ENCODE measurements at places on chromosomes 2 and 18.
A peak's percentile ranks its signal among the peaks of the same experiment; 100 is the strongest.

DNA sequence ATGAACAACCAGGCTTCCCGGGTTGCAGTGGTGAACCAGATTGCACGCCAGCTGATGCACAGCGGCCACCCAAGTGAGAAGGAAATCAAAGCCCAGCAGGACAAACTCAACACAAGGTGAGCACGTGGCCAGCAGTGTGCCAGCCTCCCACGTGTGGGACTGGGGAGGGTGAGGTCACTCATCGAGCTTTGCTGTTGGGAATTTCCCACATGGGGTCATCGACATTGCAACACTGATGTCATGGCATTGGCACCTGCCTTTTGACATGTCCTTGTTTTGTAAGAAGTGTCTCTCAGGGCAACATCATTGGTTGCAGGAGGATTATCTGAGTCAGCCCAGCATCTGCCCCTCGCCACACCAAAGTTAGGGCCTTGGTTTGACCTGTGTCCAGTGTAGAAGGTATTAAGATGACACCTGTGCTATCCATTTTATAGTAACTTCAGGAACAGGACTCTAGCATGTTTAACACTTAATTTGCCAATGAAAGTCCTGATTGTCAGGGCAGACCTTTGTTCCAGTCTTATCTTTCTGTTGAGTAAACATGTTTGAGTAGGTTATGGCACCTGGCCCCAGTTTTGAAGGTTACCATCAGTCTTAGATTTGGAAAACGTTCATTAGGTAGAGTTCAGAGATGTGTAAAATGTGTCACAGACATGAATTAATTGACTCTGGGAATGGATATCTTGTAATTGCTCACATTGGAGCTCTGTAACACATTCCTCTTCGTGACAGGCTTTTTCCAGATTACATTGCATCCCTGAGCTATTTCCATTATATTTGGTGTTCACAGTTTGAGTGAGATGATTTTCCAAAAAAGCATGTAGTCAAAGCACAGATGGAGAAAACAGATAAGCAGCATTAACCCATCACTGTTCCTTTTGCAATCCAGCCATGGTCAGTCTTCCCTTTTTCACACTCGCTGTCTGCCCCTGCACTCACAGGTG is 93.3 kb upstream of the EML6 start:
- no peak for DNase-seq

DNA sequence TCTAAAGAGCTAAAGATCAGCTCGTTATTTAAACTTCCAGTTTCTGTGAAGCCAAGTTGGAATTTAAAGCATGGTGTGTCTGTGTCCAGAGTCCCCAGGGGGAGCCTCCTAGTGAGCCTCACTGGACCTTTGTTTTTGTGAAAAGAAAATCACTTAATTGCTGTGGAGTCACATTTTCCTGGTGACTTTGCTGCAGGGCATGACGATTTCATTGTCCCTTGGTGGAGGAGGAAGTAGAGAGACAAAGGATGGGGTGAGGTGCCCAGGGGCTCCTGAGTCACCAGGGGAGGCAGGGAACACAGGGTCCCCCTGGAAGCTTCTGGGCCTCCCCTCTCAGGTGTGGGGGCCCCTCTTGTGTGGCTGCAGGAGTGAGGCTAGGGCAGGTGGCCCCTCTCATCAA is 19.7 kb downstream of the ATP6V1C2 start:
- DNase-seq = no peak

DNA sequence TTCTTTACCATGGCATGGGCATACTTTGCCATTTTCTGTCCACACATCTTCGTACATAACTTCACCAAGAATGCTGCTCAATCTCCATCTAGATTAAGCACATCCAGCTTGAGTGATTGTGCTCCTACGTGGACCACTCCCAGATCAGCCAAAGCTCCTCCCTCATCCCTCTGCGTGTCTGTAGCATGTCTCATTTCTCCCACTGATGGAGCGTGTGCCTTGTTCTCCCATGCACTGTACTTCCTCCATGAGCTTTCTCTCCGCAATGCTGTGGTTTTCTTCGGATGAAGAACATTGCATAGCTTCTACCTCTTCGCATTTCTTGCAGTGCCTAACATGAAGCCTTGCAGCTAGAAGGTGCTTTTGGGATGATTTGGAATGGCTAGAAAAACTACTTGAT is 13.5 kb downstream of the CCL20 start:
- DNase-seq = no peak

GRCh38 chr18:56200381-56200911 is 437.9 kb downstream of the TXNL1 start:
- DNase-seq = no peak

DNA sequence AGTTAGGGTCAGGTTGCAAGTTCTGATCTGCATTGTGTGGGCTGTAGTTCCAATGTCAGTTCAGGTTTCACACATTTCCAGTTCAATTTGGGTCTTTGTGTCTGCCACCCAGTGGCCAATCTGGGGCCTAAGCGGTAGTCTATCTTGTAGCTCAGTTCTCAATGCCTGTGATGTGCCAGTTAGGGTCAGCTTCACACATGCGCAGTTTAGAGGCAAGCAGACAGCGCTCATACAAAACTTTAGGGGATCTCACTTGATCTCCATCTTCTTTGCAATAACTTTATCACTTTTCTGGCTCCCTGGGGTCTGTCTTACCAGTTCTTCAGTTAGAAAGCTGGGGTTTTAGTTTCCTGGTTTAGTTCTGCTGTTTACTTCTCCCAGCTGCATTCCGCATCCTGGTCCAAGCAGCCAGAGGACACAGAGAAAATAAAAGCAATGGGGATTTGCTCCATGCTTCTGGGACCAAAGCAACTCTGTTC is 11.0 kb upstream of the ZNF24 start:
- peak; percentile 35 for DNase-seq

DNA sequence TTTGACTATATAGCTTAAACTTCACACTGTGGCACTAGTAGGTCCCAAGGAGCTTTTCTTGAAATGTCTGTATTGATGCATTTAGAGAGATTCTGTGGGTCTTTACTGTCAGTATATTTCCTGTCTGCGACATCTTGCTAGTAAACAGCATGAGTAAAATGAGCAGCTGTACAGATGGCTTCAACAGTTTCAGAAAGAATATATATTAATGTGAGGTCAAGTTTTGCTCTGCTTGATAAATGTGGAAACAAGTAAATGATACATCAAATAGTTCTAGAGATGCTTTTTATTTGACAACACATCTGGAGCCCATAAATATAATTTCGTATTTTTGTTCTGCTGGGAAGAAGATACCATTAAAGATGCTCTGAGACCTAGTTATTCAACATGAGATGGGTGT is 310.9 kb upstream of the COL3A1 start:
- DNase-seq = no peak

DNA sequence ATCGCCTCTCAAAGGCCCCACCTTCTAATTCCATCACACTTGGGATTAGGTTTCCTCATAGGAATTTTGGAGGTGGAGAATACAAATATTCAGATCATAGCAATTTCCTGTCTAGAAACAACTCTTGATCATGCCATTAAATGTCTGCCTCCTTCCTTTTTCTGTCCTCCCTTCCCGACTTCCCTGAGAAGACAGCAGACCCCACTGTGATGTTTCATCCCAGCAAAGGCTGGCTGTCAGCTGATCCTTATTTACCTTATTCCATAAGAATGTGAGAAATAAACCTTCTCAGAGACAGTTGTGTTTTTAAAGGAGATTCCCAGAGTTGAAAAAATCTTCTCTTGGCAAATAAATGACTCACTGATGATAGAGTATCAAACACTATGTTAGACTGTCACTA is 133.9 kb downstream of the TDRD15 start:
- no peak for DNase-seq

DNA sequence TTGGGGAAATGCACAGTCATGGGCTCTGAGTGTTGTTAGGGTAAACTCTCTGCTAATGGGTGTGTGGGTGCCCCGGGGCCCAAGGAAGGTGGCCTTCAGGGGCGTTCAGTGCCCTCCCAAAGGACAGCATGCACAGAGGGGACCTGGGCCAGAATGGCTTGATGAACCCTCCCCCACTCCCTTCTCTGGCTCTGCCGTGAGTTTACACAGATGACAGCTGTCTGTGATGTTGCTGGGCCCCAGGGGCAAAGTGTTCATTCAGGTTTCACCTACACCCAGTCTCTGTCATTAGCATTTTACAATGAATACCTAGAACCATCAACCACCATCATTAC is 3.2 kb downstream of the NPPC start:
- DNase-seq = no peak

- DNase-seq = no peak
Measured at GRCh38 chr2:177338177-177338721, 54.3 kb upstream of the AGPS start.

GRCh38 chr2:79005216-79005615 is 20.3 kb upstream of the REG3G start:
- DNase-seq = no peak

DNA sequence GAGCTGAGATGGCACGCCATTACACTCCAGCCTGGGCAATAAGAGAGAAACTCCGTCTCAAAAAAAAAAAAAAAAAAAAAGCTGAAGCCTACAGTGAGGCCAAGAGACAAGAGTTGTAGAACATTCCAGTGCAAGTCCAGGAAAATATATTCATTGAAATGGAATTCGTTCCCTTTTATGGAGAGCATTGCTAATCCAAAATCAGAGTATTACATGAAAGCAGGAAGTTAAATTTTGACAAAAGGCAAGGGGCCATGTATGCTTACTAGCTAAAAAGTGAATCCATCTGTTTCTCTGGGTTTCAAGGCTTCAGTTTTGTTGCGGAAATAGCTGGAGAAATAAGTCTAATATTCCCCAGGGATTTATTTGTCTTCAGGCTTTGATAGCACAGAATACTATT is 471.7 kb downstream of the THSD7B start:
- no peak for DNase-seq

GRCh38 chr2:44430342-44430741 is 68.6 kb downstream of the CAMKMT start:
- no peak for DNase-seq

DNA sequence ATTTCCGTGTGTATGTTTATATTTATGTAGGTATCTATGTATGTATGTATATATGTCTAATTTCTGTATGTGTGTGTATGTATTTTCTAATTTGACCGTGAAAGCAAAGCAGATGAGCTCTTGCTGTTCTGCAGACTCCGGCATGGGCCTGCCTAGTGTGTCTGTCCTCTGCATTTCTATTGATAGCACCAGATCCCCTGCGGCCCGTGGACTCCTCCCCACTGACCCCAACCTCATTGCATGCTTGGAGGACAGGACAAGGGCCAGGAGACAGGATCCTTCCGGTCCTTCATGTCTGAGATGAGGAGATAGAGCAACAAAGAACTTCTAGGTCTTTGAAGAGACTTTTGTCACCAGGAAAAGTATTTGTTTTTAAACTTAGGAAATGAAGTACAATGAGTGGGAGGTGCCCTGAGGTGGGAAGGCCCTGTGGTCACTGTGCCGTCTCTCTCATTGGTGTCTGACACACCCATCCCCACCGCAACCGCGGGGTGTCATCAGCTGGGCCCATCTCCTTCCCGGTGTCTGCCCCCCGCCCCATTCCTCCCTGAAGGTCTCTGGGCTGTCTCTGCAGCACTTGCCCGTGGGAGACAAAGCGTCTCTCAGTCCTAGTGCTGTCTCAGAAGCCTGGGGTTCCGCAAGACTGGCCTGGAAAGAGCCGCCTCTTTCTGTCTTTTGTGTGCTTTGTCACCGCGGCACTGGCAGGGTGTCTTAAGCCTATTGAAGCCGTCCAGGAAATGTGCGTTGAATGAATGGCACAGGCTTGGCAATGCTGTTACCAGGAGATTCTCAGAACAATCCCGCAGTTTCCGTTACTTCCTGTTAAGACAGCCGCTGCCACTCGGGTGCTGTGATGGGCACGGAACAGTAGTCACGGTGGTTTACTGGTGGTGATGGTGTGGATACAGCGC is 216.4 kb downstream of the AGAP1 start:
- no peak for DNase-seq

GRCh38 chr2:143594161-143594560 is 464.9 kb downstream of the ARHGAP15 start:
- DNase-seq = no peak

DNA sequence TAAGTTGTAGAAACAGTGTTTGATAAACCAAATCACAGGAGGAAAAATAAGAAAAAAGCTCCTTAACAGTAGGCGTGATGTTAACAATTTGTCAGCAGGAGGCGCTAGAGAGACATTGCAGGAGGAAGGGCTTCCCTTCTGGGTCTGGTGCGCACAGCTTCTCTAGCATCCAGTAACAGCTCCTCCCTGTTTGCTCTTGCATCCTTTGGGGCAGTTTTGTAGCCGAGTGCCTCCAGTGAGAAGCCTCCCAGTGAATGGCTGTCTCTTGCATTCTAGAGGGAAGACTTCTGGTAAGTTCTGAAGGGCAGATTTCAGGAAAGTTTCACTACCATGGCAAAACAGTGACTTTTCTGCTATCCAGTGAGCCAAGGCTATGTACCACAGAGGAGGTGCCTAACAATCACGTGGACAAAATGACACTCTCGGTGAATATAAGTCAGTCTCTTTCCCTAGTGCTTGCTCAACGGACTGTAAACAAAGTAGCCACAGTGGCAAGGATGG is 9.5 kb upstream of the ZNF396 start:
- DNase-seq = peak; percentile 18

DNA sequence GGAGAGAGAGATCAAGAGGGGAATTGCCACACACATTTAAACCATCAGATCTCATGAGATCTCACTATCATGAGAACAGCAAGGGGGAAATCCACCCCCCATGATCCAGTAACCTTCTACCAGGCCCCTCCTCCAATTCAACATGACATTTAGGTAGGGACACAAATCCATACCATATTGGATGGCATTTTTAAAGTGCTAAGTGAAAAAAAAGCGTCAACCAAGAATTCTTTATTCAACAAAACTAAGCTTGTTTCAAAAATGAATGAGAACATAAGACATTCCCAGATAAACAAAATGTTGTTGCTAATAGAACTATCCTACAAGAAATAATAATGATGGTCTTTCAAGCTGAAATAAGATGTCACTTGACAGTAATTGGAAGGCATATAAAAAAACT is 626.2 kb upstream of the LRRTM1 start:
- DNase-seq = no peak

GRCh38 chr2:135047300-135047699 is at the start of gene MAP3K19:
TSS of gene MAP3K19 (minus strand) at chr2:135047447. CDS start at chr2:135024647, 22,800 bp downstream.
- DNase-seq = no peak

GRCh38 chr2:176260689-176261088 is 8.6 kb upstream of the MTX2 start:
- no peak for DNase-seq

DNA sequence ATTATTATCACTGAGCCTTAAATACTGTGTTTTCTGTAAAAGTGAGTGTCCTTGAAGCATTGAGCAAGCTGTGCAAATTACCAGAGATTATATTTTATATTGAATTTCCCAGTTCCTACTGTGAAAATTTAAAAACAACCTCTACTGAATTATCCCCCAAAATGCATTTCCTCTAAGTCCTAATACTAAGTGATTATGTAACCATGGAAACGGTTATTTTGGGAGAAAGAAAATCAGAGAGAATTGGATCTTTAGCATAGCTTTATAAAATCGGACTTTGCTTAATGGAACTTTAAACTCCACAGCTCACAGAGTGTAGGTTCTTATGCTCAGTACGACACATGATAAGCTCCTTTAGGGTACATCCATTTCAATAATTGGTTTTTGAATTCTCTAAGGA is 19.3 kb upstream of the CHMP1B start:
- DNase-seq = no peak

DNA sequence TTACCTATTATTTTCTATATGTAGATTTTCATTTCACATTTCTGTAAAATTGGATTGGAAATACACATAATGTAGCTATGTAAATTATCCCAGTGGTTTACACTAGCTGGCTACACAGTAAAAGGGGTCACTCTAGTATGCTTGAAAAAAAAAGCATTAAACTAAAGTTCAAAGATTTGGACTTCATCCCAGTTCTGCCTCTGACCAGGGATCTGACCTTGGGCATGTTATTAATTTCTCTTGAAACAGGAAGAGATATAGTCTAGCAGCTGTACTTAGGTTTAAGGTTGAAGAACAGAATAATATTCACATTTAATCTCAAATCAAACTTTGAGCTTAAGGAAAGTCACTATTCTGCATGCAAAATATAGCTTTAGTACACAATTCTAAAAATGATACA is 64.5 kb upstream of the RPE start:
- DNase-seq = no peak
